Stimulated activated CD8-positive, alpha-beta memory T cell treated with anti-CD3 and anti-CD28 coated beads, Interleukin-4, amount 100 ng/mL, for 48 hours (primary cell): ENCODE measurements at places on chromosomes 2 and 18.
A peak's percentile ranks its signal among the peaks of the same experiment; 100 is the strongest.

DNA sequence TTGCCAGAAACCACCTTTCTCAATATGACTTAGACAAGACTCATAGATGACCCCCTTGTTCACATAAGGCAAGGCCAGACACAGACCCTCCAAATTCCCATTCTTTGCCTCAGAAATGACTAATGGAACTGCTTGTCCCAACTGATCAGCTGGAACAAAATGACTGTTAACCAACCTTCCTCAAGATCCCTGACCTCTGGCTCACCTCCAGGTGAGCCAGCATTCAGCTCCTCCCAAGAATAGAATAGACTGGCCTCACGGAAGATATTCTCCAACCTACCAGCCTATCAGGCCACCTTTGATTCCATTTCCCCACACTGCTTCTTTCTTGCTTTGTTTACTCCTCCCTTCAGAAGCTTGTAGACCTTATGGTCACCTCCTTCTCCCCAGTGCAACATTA lies 195.7 kb upstream of the VWC2L start:
- no peak for DNase-seq

GRCh38 chr18:6414118-6414722 lies 491 bp downstream of the L3MBTL4 start:
- DNase-seq = peak; percentile 42

GRCh38 chr2:158619496-158619895 lies 162.7 kb downstream of the PKP4 start:
- DNase-seq = no peak

- no peak for DNase-seq
Observed at GRCh38 chr2:70388128-70388527, 86.3 kb upstream of the FAM136A start.

DNA sequence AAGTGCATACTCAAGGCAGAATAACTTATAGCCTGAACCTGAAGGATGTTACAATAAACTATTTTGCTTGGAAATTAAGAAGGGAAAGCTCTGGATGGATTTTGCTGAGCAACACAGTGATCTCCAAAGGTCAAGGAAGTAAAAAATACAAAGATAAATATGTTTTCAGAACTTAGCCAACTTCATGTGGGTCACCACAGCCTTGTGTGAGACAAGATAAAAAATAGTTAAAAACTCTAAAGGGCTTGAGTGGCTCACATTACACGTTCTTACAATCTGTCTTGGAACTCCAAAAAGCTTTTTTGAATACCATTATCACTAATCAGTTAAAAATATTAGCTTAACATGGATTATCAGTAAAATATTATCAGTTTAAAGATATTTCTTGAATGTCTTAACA lies 28.9 kb upstream of the MTX2 start:
- DNase-seq = no peak

DNA sequence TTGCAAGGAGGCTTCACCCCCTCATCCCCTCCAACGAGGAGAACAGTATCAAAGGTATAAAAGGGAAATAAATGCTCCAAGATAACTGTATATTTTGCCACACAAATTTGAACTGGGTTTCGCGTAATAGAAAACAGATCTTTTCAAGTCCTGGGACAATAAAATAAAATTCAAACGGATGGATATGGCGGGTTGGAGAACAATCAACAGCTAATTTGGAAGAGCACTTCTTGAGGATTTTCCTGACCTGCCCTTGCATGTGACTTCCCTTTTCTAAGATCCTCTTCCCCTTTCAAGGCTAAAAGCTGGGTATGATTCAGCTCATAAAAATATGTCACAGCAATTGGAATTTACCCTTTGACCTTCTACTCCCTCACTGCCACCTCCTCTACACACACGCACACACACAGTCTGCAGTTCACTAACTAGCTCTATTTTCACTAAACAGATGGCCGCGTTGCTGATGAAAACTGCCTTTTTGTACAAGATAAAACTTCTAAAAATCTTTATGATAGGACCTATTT lies 386.9 kb downstream of the FIGN start:
- no peak for DNase-seq

GRCh38 chr2:229612384-229612971 lies 101.9 kb downstream of the DNER start:
- no peak for DNase-seq

DNA sequence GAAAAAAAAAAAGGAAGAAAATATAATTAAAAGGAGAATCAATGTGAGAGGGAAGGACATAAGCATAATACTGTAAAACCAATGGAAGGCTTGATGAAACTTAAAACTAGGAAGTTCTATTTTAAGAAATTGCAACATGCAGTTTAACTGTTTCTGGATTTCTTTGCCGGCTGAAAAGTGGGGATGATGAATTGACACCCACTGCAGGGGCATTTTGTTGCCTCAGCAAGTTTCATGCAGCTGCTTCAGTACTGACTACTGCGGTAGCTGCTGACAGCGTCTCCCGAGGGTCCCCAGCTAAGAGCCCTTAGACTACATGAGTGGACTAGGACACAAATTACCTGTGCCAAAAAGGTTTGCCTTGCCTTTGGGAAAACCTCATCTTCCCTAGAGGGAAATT lies 69.2 kb downstream of the B3GNT2 start:
- DNase-seq = no peak

DNA sequence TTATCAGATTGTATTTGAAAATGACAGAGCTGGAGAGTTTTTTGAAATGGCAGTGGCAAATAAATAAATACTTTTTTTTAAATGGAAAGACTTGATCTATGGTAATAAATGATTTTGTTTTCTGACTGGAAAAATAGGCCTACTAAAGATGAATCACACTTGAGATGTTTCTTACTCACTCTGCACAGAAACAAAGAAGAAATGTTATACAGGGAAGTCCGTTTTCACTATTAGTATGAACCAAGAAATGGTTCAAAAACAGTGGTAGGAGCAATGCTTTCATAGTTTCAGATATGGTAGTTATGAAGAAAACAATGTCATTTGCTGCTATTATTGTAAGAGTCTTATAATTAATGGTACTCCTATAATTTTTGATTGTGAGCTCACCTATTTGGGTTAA lies 30.9 kb downstream of the CD28 start:
- DNase-seq = no peak

DNA sequence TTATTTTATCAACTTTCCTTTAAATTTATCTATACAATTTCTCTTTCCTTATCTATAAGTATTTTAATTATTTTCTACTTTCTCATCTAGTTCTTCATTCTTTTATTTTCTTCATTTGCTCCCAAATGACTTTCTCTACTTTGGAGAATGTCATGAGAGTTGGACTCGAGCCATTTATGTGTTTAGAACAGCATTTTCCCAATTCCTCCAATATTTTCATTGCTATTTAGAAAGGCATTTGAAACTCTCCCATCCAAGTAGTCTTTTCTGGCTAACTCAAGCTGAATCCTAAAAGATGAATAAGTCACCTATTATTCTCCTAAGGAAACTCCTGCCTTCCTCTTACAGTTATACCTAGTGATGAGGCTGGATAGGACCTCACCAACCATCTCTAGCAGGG lies 15.8 kb upstream of the FEZ2 start:
- DNase-seq = no peak

DNA sequence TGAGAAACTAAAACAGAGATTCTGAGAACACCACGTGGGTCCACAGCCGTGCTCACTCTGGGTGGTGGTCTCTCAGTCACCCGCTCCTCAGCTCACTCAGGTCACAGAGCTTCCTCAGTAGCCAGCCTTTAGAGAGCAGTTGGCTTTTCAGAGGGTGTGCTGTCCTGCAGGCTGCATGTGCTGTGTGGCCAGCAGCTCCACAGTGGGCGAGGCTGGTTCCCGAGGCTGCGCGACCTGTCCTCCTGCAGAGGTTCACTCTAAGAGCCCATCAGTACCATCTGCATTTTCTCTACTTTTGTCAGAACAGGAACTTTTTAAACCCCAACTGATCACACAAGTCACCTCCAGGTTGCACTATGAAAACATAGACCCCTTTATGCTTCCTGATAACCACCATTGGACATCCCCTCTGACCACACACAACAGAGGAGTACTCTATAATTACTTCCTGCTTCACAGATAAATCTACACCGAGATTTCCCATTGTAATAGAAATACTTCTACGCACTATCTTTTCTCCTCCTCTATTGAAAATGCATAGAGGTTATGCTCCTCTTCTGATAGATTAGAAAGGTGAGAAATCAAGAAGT lies 93.1 kb downstream of the GYPC start:
- no peak for DNase-seq

DNA sequence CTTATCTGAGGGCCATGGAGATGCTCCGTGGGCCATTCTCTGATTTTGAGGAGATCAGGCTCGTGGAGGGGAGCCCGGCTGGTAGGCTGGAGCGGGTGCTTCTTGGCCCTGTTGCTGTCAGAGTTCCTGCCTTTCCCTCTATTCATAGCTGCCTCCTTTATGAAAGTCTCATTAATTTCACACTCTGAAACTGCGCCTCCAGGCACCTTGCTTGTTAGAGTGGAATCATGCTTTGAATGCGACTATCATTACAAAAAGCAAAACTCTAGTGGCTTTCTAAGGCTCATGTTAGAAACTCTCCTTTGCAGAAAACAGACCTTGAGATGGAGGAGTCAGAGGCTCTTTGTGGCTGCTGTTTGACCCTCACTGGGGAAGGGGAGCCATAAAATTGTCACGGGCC lies 131.0 kb upstream of the SNTG2 start:
- DNase-seq = no peak

- no peak for DNase-seq
Observed at GRCh38 chr2:205139822-205140463, 542.4 kb upstream of the NRP2 start.

- no peak for DNase-seq
Observed at GRCh38 chr2:127778447-127778846, 32.5 kb downstream of the WDR33 start.

- no peak for DNase-seq
Observed at GRCh38 chr18:46732801-46733200, 24.1 kb downstream of the ST8SIA5 start.

DNA sequence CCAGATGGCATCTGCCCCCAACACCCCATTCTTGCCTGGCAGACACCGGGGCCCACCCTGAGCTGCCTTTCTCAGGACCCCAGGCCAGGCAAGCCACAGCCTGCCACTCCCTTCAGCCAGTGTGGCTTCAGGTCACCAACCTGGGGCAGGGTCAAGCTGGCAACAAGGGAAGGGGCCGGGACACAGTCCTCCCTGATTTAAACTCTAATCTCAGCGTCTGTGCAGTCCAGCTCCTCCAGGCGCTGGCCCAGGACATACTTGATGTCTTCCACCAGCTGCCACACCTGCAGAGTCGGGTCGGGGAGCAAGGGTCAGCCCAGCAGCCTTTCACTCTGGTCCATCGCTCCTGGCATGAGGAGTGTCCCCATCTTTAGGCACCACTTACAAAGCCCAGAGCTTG lies 29.0 kb upstream of the ALPP start:
- no peak for DNase-seq

GRCh38 chr18:9095297-9096006 lies 7.0 kb upstream of the NDUFV2 start:
- peak; percentile 70 for DNase-seq

- DNase-seq = peak; percentile 86
Observed at GRCh38 chr2:12716032-12716281, 779 bp upstream of the TRIB2 start.

DNA sequence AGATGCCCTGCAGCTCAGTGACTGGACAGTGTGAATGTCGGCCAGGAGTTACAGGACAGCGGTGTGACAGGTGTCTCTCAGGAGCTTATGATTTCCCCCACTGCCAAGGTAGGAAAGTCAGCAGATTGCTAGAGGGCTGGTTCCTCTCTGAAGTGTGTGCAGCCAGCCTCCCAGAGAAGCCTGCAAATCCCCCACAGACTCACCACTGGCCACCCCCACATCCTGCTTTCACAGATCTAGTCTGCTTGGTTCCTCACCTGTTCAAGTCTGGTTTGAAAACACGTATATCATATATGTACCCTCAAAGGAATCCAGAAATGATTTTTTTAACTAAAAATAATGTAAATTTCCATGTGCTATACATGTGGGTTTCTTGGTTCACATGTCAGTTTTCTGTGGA lies 121.1 kb downstream of the LAMA3 start:
- peak; percentile 42 for DNase-seq

DNA sequence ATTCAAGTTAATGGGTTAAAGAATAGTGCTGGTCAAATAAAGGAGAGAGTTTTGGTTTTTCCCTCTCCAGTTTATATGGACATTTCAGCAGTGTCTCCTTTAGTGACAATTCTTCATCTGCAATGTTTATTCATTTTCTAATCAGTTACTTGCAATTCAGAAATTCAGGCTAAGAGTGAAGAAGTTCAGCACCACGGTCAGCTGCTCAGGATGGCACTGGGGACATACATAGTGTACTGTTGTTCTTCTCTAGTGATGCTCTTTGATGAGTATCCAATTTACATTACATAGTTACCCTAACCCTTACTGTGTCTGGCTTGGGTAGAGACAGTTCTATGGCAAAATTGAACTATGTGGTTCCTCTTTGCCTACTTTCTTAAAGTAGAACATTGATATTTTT lies 412.7 kb downstream of the CNTNAP5 start:
- no peak for DNase-seq

- DNase-seq = no peak
Observed at GRCh38 chr2:147913701-147914480, 69.1 kb downstream of the ACVR2A start.

DNA sequence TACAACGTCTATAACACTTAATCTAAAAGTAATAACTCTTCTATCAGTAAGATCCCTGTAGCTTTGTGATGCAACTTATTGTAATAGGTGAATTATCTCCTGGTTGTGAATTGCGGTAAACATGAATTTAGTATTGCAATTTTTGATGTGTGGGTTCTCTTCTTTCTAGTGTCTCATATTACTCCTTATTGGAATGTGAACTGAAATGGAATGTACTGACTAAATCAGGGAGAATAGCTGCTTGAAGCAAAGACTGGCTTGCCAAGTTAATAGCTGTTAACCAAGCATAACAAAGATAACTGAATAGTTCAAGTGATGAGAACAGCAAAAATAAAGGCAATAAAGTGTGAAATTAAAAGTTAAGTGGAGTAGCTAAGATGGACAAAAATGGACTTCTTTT lies 60.5 kb upstream of the TFPI start:
- DNase-seq = no peak

- peak; percentile 36 for DNase-seq
Observed at GRCh38 chr2:74843899-74844298, 10.0 kb downstream of the HK2 start.

GRCh38 chr2:34176693-34177092 lies 577.6 kb upstream of the FAM98A start:
- no peak for DNase-seq

DNA sequence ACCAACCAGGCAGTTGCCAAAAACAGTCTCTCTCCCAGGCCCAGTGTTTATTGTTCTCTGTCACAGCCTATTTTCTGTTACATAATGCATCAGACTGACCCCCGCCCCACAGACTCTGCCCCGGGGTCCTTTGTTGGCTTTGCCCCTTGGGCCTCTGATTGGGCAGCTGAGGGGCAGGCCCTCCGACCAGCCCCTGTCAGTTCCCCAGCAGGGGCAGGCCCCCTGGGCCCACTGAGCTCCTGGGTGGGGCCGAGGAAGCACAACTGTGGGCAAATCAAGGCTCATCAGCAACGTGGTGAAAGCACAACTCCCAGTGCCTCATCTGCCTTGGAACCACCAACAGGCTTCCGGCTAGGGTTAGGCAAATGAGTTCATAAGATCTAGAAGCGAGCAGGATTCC lies 160.1 kb upstream of the MYCN start:
- no peak for DNase-seq
